ENCODE measurements at places on chromosomes 4 and X.

DNA sequence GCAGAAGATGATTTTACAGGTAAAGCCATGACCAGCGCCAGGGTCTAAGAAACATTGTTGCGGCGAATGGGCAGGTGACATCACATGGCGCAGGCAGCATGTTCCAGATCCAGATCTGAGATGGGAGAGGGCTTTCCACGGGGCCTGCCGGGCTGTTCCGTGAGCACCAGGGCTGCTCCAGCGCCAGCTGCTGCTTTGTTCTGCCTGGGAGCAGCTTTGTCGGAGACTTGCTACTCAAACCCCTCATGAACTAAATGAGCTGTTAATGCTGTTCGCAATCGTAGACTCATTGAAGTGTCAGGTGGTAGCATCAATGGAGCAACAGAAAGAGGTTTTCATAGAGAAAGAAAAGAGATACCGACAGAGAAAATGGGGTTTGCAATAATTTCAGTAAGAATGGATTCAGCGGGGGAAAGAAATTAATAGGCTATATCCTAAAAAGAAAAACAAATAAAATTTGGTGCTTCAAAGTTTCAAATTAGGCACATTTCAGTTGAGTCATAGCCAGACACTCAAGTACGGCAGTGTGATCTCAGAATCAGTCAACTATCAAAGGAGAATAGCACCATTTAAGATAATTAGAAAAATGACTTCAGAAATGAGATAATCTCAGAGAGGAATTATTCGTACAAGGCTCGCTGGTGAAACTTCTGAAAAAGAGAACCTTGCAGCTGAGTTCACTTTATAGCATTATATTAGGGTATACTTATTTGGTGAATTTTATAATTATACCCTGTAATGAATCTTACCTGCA lies 23.9 kb downstream of the SORBS2 start:
- DNase-seq = no peak

DNA sequence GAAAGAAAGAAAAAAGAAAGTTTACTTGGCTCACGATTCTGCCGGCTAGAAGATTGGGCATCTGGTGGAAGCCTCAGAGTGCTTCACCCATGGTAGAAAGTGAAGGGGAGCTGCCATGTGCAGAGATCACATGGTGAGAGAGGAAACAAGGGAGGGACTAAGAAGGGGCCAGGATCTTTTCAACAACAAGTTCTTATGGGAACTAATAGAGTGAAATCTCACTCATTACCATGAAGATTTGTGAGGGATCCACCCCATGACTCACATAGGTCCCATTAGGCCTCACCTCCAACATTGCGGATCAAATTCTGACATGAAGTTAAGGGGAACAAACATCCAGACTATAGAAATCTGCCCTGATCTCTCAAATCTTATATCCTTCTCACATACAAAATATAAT lies 61.3 kb upstream of the UGT8 start:
- no peak for DNase-seq

DNA sequence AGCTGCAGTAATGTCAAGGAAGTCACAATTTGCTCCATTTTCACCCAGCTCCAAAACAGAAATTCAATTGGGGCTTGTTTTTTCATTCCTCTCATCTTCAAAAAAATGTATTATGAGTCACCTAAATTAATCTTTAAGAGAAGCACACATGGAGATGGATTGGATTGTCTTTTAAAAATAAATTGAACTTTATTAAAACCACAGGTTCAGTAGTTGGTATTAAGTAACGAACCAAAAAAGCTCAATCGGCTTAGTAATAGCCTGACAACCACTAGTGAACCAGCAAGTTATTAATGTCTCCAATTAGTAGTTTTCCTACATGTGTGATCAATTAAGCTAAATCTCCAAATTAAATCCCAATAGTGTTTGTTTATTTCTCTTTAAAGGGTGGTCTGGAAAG lies 283.5 kb upstream of the GIMD1 start:
- no peak for DNase-seq

GRCh38 chr4:98113012-98113411 lies 30.3 kb downstream of the STPG2 start:
- no peak for DNase-seq

- DNase-seq = no peak
Measured at GRCh38 chrX:73446831-73447230, at the start of gene CDX4. Gene CDX4, plus strand, starts transcription at chrX:73447053. Its CDS starts 201 bp downstream, at chrX:73447254.

Measured in activated T-helper 2 cell treated with anti-CD3 and anti-CD28 coated beads, Interferon-gamma antibody, Interleukin-2, Interleukin-4, amounts not matched to agents 10 μg/mL and 5 μg/mL and 100 μg/mL, durations not matched to agents 14 hours and 24 hours and 36 hours (primary cell).